Stimulated activated CD8-positive, alpha-beta memory T cell treated with anti-CD3 and anti-CD28 coated beads, Interleukin-7, amount 100 ng/mL, for 48 hours (primary cell): ENCODE measurements at places on chromosomes 3 and 15.

- no peak for DNase-seq
Measured at GRCh38 chr15:95362306-95362705, 968.2 kb upstream of the NR2F2 start.

DNA sequence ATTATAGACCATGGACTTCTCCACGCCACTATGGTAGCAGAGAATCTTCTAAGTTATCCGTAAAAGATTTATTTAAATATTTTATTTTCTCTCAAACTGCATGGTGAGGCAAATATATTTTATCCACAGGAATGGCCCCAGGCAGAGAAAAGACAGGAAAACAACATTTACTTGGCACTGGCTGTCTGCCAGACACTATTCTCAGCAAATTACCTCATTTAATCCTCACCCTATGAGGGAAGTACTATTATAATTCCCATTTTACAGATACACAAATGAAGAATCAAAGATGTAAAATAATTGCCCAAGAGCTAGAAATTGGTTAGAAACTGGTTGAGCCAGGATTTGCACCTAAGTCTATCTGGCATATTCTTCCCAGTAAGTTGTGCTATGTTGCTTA is 361.4 kb upstream of the IL12A start:
- no peak for DNase-seq

DNA sequence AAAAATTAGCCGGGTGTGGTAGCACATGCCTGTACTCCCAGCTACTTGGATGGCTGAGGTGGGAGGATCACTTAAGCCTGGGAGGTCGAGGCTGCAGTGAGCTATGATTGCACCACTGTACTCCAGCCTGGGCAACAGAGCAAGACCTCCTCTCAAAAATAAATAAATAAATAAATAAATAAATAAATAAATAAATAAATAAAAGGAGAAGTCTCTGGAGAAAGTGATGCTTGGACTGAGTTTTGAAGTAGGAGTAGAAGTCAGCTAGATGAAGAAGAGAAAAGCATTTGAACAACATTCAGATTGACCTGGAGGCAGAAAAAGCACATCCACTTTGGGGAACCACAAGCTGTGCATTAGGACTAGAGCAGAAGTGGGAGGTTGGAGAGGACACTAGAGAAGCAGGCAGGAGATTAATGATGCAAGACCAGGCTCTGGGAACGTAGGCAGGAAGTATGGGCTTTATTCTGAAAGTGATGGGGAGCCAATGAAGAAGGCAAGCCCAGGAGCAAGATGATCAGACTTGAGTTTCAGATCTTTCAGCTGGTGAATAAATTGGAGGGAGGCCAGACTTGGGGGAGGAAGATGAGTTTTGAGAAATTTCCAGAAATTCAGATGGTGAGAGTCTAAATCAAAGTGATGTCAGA is 48.7 kb downstream of the KLHL6 start:
- DNase-seq = no peak

DNA sequence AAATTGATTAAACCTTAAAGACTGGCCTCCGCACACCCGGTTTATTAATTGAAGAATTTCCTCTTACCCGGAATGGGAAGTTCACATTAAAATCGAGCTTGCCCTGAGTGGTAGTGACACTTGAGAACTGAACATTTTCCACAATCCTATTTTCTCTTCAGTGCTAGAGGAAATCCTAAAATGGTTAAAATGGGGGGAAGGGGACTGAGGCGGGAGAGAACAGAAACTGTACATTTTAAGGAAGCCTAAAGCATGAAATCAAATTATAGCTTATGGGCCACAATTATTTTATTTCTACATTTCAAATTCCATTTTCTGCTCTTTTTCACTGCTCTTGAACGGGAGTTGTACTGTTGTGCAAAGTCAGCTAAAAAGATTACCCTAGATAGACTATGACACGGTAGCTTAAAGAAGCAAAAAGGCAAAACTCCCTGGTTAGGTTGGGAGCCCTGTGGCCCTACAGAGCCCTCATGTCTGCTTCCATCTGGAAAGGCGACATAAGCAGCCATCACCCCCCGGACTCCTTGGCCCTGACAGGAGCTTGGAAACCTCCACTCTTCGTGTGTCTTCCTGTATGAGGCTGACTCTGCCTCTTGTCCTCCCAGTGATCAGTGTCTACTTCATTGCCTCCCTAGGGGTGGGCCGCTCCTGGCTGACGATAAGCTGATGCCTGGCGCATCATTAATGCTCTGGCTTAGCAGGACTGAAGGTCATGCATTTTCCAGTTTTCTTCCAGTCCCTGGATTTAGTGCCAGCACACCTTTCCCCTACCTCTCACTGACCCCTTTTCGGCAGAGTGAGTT is 79.3 kb downstream of the EEFSEC start:
- DNase-seq = no peak

DNA sequence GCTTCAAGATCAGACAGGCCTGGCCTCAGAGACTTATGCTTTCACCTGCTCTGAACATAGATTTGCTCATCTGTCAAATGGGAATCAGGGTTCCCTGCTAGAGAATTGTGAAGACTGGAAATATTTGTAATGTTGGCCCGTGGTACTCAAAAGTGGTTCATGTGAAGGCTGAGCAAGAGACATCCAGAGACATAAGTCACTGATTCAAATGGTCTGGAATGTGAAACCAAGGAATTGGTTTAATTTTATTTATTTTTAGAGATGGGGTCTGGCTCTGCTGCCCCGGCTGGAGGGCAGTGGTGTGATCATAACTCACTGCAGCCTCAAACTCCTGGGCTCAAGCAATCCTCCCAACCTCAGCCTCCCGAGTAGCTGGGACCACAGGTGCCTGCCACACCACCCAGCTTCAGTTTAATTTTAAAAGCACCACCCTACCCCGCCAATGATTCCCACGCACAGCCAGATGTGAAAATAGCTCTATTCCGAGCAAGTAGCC is 60.1 kb downstream of the DAPK2 start:
- no peak for DNase-seq

- no peak for DNase-seq
Measured at GRCh38 chr3:122510878-122511535, 3.7 kb downstream of the KPNA1 start.

- DNase-seq = no peak
Measured at GRCh38 chr3:161339517-161340500, 31.5 kb downstream of the SPTSSB start.

- no peak for DNase-seq
Measured at GRCh38 chr3:50210510-50211367, 5.7 kb downstream of the SLC38A3 start.

GRCh38 chr15:19987389-19988048 is 554.1 kb downstream of the GOLGA6L6 start:
- no peak for DNase-seq

DNA sequence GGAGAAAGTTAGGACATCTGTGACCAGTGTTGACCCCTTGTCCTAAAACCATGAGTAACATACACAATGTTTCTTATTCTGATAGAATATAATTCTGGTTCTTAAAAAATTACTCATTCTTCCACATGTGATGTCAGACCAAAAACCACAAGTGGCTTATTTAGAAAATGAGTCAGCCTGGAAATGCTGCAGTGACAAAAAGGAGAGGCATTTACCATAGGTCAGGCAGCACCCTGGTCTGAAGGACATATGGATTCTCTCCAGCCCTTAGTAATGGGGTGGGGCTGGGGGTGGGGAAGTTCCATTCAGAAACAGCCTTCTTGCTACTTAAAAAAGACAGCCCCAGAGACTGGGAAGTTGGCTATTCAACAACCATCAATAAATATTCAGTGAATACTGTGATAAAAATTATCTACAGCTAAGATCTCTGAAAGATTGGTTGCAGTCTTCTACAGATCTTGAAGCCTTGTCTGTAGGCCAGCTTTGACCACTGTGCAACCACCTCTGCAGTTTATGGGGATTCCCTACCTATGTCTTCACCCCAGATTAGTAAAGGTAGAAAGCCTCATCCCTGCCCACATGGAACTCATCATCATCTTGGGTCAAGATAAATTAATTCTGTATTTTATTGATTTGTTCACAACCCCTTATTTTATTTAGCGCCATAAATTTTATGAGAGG is 34.9 kb upstream of the TIMP4 start:
- DNase-seq = peak; percentile 32

- DNase-seq = no peak
Measured at GRCh38 chr3:130811557-130811956, 64.9 kb upstream of the PIK3R4 start.

DNA sequence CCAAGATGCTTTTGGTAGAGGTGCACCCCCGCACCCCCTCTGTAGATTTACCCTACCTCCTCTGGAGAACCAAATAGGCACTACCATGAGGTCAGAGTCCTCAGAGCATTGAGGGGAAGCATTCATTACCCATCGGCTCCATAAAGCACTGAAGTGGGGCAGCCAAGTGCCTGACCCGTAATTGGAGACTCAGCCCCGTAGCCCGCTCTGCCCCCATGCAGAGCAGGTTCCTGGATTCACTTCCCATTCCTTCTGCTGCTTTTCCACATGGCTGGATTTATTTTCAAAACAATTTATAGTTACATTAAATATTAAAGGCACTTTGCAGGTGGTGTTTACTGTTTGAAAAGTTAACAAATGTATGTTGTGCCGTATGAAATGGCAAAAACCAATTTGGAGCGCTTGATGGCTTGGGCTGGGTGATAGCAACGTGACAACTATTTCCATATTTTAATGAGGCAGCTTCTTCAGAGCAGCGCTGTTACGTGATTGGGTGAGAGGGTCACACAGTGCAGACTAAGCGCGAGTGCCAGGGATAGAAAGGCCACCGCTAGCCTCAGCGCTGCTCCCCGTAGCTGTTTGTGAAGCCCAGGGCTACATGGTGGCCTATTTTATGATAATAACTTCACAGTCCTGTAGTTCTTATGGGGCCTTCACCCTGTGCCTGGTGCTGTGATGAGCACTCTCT is 373.8 kb upstream of the PROK2 start:
- DNase-seq = no peak

DNA sequence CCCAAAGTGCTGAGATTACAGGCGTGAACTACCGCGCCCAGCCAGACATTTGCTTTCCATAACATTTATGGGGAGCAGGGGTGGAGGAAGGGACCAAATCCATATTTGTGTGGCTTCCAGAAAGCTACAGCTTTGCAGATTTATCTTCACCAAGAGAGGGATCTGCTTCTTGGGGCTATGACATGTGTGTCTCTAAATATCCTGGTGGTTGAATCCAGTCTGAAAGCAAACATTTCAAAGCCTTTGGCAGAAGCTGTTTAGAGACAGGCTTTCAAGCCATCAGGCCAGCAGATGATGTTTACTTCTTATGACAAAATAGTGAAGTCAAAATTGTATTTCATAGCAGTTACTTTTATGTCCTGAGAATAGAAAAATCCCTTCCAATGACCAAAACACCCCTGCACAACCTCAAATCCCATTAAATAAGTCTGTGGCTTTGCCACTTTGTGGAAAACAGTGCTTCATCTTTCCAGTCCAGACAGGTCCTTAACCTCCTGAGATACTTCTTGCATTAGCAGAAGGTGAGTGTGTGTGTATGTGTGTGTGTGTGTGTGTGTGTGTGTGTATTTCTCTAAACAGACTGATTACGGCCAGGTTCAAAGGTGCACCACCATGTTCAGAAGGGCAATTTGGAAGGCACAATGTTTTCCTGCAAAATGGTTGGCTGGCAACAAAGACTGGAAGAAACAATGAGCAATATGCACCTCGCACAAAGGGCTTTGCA is 191.4 kb upstream of the LRIG1 start:
- DNase-seq = no peak

GRCh38 chr15:72315706-72316370 is 4.1 kb downstream of the CELF6 start:
- DNase-seq = no peak

GRCh38 chr3:154119951-154120350 is 1.2 kb upstream of the ARHGEF26 start:
- no peak for DNase-seq

- no peak for DNase-seq
Measured at GRCh38 chr15:50234764-50235163, 30.8 kb downstream of the HDC start.
